Activated CD8-positive, alpha-beta memory T cell treated with anti-CD3 and anti-CD28 coated beads, Interleukin-2, amount 50 U/mL, for 4 hours (primary cell): ENCODE measurements at places on chromosomes 7 and 10.

DNA sequence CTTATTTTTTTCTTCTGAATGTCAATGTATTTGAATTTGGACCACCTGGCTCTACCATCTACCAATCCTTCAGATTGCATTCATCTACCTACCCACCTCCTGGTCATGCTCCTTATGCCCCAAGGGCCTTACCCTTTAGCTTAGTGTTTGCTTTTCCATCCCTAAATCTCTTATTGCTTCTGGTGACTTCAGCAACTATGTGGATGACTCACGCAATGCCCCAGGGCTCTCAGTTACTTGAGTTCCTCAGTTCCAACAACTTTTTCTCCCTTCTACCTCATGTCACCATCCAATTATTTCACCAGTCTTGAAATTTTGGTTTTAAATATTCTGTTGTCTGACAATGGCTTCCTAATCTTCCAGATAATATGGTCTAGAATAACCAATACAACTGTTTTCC, 118.9 kb downstream of the CFAP58 start:
- DNase-seq, result no peak

DNA sequence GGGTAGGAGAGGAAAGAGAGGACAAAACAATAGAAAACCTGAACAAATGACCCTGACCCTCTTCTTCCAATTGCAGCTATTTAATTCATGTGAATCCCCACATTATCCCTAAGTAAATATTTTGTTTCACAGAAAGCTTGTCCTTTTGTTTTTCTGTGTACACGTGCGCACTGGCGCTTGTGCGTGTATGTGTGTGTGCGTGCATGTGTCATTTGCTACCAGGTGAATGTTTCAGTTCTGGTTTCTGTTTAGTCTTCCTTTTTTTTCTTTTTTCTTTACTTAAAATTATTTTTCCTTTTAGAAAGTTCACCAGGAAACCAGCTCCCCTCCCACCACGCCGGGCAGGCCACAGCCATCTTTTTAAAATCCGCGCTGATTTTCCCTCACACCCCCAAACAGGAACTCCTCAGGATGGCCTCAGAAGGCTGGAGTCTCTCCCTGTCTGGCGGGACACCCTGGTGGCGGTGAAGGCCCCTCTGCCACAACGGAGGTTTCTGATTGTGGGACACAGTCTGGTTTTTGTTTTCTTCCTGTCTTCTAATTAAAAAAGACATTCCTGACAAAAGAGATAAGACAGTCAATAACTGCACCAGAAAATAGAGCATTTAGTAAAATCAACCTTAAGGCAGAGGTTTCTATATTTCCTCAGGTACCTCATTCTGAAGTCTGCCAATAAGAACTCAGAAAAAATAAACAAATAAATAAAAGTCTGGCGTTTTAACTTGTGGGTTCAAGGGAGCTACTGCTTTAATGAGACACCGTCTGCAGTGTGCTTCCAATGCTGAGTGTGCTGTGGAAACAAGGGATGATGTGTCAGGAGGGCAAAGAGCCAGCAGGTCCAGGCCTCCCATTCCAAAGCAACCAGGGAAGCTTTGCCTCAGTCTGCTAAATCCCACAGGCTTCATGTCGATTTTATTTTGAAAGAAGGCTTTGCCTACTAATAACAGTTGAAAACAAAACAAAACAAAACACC, 17.4 kb downstream of the IRF5 start:
- no peak for DNase-seq

DNA sequence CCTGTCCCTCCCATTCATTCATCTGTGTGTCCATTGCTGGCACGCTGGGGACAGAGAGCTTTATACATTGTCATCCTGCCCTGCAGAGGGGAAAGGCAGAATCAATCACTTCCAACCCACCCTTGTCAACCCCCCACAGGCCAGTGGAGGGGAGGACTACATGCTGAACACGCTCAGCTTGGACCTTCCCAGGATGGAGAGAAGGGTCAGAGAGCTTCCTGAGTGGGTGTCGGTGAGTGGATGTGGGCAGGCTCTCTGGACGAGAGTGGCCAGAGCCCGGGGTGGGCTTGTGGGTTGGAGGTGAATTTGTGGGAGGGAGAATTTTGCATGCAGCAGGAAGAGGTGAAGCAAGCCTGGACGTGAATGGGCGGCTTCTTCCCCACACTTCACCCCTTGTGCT, 93.9 kb downstream of the DNAJB6 start:
- DNase-seq, result no peak

GRCh38 chr10:34737772-34738169, 77.3 kb downstream of the PARD3 start:
- DNase-seq, result no peak
